CD4-positive, alpha-beta T cell treated with Interleukin-17A for 4 hours (primary cell): ENCODE measurements at places on chromosomes 1 and 21.

GRCh38 chr1:19390166-19390850 is 78.2 kb downstream of the SLC66A1 start:
- DNase-seq: peak; percentile 32

GRCh38 chr1:61358770-61359455 is 276.6 kb downstream of the NFIA start:
- DNase-seq: no peak

DNA sequence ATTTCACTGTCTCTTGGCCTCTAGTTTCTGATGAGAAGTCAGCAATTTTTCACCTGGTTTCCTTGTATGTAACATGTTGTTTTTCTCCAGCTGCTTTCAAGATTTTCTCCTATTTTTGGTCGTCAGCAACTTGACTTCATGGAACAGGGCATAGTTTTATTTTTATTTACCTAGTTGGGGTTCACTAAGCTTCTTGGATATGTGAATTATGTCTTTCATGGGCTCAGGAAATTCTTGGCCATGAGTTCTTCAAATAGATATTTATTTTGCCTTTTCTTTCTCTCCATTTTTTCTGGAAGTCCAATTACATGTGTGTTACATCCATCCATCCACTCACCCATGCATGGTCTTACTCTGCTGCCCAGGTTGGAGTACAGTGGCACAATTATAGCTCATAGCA is 13.7 kb downstream of the SDHB start:
- DNase-seq: no peak

GRCh38 chr1:71885171-71885570 is 397.2 kb downstream of the NEGR1 start:
- DNase-seq: no peak

- no peak for DNase-seq
Measured at GRCh38 chr1:211529453-211529852, 37.5 kb upstream of the RD3 start.

DNA sequence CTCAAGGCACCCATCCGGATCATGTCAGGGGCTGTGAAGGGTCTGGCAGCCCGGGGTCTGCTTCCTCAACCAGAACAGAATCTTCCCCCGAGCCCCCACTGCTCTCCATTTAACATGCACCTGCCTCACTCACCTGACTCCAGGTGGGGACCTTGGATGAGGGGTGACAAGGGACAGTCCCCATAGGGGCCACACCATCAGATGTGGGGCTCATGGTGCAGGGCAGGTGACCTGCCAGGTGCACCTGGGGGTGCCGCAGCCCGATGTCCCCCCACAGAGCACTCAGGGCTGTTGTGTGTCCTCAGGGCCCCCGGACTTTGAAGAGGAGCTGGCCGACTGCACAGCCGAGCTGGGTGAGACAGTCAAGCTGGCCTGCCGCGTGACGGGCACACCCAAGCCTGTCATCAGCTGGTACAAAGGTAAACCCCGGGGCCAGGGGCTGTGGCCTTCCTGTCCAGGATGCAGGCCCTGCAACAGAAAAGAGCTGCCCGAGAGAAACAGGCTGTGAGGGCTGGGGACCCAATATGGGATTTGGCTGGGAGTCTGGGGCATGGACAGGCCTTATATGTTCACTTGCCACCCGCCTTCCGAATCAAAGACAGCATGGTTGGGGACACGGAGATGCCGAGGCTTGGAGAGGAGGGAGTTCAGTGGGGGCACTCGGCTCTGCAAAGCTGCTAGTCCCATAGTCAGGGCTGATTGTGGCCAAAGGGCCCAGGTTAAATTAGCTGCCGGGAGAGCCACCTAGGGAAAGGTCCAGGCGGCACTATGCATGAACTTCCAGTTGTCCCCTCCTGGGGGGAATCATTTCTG is 64.6 kb downstream of the TRIM11 start:
- no peak for DNase-seq

- DNase-seq: no peak
Measured at GRCh38 chr1:201127755-201128455, 921 bp upstream of the ASCL5 start.

DNA sequence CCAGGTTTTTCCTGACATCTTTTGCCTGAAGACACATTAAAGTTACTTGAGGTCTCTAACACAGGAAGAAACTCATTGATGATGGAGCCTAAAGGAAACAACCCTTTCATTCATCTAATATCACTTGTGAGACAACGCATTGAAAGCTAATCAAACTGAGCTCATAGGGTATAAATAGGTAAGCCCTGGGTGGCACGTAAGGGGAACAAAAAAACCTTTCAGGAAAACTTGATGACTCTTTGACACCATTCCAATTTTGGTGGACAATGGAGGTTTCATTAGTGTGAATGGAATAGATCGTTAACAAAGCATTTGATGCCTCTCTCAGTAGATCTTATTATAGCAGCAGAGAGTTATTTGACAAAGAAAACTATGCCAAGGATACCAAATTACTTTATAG is 80.7 kb upstream of the DUSP10 start:
- no peak for DNase-seq

DNA sequence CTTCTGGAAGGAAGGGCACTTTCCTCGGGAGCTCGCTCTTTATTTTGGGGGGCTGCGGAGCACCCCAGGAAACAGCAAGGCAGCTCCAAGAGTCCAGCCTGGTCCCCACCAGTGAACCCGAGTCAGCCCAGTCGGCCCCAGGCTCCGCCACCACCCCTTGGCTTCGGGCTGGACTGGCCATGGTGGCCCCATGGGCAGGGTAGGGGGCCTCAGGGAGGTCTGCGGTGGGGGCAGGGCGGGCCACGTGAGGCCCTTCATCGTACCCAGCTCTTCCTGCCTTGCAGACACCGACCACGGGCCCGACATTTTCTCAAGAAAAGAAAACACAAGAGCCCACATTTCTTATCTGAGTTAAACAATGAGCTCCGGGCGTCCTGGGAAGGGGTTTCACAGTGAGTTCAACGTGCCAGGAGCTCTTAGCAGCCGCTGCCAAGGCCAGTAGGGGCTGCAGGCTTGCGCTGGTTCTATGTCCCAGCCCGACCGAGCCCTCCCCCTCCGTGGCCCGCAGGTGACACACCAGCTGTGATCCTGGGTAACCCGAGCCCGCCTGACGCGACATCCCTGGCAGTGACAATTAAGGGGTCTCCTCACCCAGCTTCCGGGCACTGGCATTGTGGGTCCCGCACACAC is 66.2 kb downstream of the PRDM16 start:
- no peak for DNase-seq

DNA sequence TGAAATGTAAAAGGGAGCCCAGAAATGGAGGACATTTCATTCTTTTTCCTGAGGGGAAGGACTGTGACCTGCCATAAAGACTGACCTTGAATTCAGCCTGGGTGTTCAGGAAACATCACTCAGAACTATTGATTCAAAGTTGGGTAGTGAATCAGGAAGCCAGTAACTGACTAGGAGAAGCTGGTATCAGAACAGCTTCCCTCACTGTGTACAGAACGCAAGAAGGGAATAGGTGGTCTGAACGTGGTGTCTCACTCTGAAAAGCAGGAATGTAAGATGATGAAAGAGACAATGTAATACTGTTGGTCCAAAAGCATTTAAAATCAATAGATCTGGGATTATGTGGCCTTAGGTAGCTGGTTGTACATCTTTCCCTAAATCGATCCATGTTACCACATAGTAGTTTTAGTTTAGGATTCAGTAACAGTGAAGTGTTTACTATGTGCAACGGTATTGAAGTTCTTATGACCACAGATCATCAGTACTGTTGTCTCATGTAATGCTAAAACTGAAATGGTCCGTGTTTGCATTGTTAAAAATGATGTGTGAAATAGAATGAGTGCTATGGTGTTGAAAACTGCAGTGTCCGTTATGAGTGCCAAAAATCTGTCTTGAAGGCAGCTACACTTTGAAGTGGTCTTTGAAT is 2.9 kb downstream of the RGS2 start:
- DNase-seq: no peak

DNA sequence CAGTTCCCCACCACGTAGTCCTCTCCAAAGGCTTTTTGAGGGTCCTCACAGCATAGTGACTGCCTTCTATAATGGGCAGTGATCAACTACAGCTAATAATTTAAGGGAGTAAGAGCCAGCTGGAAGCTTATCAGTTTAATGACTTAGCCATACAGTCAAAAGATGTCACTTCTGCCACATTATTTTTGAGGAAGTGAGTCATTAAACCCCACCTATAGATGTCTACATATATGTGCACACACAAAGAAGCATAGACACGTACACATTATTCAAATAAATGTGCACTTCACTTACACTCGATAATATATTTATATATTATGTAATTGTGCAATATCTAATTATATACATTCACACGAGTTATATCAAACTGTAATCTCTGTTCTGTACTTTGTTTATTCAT is 1704.7 kb downstream of the KCNT2 start:
- no peak for DNase-seq

DNA sequence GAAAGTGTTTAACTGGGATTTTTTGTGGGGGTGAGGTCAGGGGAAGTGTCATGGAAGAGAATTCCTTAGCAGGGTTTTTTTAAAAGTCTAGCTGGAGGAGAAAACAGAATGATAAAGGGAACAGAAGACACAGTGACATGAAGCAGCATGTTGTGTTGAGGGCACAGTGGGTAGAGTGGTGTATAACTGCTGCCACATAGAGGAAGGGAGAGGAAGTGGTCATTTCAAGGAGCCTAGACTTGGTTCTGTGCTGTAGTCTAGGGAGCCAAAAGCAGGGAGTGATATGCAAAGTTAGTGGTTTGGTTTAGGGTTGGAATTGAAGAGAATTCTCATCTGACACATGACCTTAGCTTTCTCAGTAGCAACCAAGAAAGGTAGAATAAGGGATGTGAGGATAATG is 10.2 kb downstream of the EEIG2 start:
- peak; percentile 30 for DNase-seq

DNA sequence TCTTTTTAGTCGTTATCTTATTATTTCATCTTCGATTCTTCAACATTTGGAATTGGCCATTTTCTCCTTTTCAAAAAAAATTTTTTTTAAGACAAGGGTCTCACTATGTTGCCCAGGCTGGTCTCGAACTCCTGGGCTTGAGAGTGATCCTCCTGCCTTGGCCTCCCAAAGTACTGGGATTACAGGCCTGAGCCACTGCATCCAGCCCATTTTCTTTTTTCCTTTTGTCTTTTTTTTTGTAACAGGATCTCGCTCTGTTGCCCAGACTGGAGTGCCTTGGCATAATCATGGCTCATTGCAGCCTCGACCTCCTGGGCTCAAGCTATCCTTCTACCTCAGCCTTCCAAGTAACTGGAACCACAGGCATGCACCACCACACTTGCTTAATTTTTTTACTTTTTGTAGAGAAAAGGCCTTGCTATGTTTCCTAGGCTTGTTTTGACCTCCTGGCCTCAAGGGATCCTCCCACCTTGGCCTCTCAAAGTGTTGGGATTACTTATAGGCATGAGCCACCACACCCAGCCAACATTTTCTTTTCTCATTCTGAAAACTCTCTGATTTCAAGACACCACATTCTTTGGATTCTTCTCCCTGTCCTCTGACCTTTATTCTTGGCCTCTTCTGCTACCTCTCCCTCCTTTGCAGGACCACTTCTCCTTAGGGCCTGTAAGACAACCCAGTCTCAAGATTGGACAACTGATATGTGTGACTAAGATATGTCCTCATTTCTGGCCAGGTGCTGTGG is 6.0 kb upstream of the MAP1LC3C start:
- no peak for DNase-seq

DNA sequence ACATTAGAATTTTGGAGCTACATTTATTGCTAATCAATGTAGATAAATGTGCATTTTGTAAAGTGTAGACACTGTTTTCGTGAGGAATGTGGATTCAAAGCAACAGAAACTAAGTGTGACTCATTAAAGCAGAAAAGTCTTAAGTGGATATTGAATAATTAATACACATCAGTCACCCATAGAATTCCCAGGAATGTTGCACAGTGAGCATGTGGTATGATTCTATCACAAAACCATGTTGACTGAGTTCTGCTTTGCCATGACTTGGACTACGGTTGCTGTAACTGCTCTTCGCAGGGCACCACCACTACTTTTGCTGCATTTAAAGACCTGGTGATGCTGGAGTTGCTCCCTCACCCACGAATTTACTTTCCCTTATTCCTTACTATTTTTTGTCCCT is 471.8 kb downstream of the KCNT2 start:
- no peak for DNase-seq

DNA sequence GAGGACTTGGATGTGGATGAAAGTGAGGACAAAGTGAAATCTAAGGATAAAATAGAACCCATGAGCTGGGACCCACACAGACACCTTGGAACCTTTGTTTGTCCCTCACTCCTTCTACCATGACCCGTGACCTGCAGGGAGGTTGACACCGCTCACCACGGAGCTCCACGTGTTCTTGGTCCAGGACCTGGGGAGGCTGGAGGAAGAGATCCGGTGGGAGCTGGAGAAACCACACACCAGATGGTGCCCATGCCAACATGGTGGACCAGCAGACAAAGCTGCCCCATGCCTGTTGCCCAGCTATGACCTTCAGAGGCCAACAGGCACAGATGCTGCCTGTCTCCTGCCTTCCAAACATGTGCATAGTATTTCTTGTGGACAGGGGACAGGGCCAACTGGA is 721.9 kb downstream of the PTPRU start:
- DNase-seq: no peak

GRCh38 chr1:187383366-187383765 is 554.6 kb downstream of the PLA2G4A start:
- DNase-seq: no peak
